ENCODE measurements at places on chromosomes 1 and 21.

- DNase-seq, result no peak
These were observed 87.8 kb upstream of the S1PR1 start for GRCh38 chr1:101148980-101149379.

GRCh38 chr1:160997323-160998038, 23.5 kb downstream of the F11R start:
- DNase-seq, result peak; percentile 58

DNA sequence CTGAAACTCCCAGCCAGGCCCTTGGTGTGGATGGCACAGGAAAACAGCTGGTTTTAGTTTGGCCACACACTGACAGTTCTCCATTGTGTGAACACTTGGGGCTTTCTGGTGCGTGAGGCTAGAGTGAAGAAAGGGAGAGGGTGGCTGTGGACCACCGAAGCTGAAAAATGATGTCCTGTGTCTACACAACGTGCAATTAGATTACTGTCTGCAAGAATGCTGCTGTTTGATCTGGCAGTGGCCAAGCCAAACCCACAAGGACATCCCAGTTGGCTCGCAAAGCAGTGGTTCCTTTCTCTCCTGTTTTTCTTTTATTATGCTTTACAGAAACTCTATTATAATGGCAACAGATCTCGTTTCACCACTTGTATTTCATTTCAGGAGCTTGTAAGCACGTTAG, 58.9 kb downstream of the ERG start:
- DNase-seq, result no peak

- peak; percentile 34 for DNase-seq
These were observed 114.2 kb upstream of the IPO9 start for GRCh38 chr1:201714542-201715329.

Data from cerebellar cortex (tissue), 1 donor.